ENCODE measurements at places on chromosomes 2 and 18. TPM values are rescaled to one million over a fixed set of nuclear protein-coding genes. Genes with fewer than 3 reads are reported as not detected.

The CHCHD5 gene
- total RNA-seq: 30.4 TPM

The CABYR gene
- total RNA-seq: 7.2 TPM

The LRRTM4 gene
- total RNA-seq: not detected

GRCh38 chr2:120189189-120189588, 34.0 kb downstream of the TMEM185B start:
- no peak for DNase-seq

The ARHGAP25 gene
- total RNA-seq: 19.6 TPM

- DNase-seq: no peak
Observed at GRCh38 chr18:34357944-34358580, 133.3 kb upstream of the NOL4 start.

The LIMS4 gene
- 1.0 TPM for total RNA-seq

- DNase-seq: peak; percentile 66
Observed at GRCh38 chr18:48002933-48003365, 72.5 kb upstream of the SMAD2 start.

The RGPD8 gene
- total RNA-seq: 5.6 TPM

GRCh38 chr2:96924775-96925747, 55.2 kb upstream of the SEMA4C start:
- DNase-seq: no peak

DNA sequence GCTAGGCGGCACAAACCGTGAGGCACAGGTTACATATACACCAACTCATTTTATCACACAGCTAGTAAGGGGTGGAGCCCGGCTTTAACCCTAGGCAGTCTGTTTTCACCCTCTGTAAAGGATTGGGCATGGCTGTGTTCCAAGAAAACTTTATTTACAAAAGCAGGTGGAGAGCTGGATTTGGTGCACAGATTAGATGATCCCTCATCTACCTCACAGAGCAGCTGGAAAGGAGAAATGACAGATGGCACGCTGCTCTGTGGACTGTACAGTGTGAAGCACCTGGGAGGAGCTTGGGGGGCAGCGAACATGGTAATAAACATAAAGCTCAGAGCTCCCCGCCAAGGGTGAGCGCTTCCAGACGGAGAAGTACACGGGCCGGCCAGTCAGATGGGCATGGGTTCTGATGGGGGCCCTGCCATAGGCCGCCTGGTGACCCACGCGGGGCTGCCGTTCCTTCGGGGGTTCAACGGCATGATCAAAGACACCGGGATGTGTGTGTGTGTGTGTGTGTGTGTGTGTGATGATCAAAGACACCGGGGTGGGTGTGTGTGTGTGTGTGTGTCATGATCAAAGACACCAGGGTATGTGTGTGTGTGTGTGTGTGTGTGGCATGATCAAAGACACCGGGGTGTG, 862 bp upstream of the TMEM177 start:
- DNase-seq: no peak

- DNase-seq: no peak
Observed at GRCh38 chr18:34957119-34957863, 83.9 kb upstream of the MAPRE2 start.

DNA sequence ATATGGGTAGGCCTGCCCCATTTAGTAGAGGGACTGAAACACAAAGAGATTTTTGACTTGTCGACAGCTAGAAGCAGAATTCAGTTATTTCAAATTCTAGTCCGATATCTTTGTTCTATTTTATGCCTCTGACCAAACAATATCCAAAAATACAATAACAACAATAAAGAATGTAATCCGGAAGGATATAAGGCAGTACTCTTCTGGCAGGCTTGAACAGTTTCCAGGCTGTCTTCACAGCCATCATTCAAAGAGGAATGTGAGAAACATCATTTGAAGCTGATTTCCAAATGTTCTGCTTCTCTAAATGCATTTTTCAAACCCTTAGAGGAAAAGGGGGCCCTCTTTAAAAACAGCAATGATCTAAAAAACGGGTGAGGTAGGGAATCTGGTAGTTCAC, 36.7 kb upstream of the SPTBN1 start:
- no peak for DNase-seq

DNA sequence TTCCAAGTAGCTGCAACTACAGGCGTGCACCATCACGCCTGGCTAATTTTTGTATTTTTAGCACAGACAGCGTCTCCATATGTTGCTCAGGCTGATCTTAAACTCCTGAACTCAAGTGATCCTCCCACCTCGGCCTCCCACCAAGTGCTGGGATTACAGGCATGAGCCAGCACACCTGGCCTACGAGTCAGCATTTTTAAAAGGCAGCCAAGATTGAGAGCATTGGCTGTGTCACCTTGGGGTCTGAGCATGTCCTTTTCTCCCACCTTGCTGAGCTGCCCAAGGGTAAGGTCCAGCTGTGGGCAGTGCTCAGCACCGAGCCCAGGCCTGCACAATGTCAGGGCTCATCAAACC, 142.8 kb upstream of the LMAN1 start:
- peak; percentile 57 for DNase-seq

The SERPINB10 gene
- 2.3 TPM for total RNA-seq

GRCh38 chr2:239008004-239008403, 160.1 kb downstream of the TWIST2 start:
- no peak for DNase-seq

DNA sequence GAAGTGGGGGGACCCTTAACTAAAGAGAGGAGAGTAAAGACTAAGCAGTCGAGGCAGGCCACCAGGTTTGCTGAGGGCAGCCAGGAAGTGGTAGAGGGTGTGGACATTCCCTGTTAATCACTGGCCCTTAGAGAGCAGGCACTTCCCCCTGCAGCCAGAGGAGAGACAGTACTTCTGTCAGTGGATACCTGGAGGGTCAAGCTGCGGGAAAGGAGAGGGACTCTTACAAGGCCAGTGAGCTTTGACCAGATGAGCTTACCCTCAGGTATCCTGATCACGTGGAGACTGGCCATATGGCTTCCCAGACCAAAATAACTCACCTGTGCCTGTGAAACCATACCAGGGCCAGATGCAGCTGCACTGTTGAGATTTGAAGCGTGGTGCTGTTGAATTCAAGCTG, 28.6 kb downstream of the ITGA6 start:
- no peak for DNase-seq
